NCI-H2081 treated with DMSO at 0.1 percent for 48 hours (cell line): ENCODE measurements at places on chromosomes 1 and 21.

DNA sequence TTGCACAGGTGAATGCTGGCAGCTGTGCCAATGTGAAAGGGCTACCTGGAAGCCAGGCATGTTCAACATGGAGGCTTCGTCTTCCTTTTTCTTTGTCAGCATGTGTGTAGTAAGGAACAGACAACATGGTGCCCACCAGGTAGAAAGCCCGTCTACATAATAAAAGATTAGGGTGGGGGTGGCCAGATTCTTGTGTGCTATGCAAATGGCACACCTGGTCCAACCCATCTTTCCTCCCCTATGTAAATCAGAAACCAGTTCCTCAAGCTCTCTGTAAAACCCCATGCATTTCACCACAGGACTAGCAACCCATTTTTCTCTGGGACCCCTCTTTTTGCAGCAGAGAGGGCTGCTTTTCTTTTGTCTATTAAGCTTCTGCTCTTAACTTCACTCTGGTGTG, 72.3 kb upstream of the ZP4 start:
- DNase-seq = no peak

GRCh38 chr21:45823100-45823681, 158.4 kb upstream of the COL6A1 start:
- no peak for DNase-seq

GRCh38 chr1:63983391-63984256, 209.8 kb downstream of the ROR1 start:
- DNase-seq = no peak

- no peak for DNase-seq
Observed at GRCh38 chr1:183636334-183636682, 725 bp upstream of the ARPC5 start.

GRCh38 chr1:100627054-100627716, 89.2 kb downstream of the GPR88 start:
- no peak for DNase-seq

GRCh38 chr1:67429011-67429527, 1.1 kb downstream of the SERBP1 start:
- no peak for DNase-seq

DNA sequence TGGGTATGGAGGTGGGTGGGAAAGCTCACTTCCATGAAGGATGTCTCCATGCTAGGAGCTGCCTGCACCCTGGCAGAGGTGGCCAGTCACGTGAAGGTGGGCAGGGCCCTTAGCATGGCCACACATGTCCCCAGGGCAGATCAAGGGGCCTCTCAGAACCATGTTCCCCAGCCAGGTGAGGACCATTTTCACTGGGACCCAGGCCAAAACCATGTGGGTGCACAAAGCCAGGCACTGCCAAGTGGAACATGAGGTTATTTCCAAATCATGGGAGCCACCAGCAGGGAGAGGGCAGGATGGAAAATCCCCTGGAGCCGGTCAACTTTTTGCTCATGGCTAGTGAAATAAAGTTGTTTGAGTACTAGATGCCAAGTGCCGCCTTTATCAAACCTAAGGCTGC, 9.7 kb downstream of the ZNF692 start:
- no peak for DNase-seq

DNA sequence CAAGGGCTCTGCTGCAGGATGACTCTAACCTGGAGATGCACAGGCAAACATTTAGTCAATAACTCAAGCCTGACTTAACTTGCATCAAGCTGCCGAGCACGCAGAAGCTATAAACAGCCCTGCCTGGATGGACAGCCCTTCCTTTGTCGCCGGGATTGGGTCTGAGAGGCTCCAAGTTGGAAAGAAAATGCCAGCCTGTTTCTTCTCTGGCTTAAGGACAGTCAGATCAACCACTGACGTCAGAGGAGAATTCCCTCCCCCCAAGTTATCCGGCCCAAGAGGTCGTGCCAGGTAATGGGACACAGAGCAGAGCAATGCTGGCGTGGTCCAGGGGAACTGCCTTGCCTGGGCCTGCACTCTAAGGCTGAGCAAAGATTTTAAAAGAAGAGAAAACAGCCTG, 27.1 kb upstream of the LRRC38 start:
- no peak for DNase-seq

DNA sequence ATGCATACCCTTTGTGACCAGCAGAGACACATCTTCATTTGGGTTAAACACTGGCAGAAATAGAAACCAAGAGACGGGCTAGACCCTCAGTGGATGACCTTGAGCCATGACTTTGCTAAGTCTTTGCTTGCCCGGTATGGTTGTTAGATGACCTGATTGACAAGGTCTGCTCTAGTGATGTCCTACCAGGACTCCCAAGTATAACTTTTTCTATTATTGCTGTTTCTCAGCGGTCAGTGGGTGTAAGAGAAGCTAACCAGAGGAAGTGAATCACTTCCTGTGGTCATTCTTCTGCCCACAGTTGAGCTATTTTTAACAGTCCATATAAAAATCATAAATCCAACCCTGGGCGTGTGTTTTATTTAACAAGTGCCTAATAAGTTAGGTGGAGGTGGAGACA, 126.2 kb upstream of the ETS2 start:
- no peak for DNase-seq

DNA sequence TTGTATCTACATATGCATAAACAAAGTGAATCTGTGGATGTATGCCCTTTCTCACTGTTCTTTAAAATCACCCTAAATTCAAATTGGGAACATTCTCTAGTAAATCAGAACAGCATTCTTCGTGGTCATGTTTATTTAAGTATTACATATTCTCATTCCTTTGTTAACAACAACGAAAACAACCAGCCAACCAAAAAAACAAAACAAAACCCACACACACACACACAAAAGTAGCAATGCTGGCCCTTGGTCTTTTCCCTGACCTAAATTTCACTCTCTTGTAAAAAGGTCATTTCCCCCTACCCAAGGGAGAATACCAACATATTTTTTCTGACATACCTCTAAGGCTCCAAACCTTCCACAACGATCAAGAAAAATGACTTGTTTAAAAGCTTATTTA, 102.6 kb downstream of the NRIP1 start:
- DNase-seq = no peak

DNA sequence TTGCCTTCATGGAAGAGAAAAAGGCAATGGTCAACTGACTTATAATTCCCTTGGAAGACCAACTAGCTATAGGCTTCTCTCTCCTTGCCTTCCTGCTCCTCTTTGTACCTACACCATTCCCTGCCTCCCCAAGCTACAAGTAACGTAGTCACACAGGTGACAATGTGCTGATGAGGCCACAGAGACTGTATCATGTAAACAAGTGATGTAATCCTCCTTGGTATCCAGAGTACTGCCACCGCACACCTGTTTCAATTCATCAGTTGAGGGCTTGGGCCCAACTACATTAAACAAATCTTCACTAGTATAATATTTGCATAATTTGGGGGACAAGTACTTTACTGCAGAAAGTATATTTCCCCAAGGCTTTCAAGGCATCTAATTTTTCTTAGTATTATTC, 76.4 kb upstream of the SCYL3 start:
- no peak for DNase-seq

- DNase-seq = no peak
Observed at GRCh38 chr1:12343823-12344487, 114.1 kb downstream of the VPS13D start.

DNA sequence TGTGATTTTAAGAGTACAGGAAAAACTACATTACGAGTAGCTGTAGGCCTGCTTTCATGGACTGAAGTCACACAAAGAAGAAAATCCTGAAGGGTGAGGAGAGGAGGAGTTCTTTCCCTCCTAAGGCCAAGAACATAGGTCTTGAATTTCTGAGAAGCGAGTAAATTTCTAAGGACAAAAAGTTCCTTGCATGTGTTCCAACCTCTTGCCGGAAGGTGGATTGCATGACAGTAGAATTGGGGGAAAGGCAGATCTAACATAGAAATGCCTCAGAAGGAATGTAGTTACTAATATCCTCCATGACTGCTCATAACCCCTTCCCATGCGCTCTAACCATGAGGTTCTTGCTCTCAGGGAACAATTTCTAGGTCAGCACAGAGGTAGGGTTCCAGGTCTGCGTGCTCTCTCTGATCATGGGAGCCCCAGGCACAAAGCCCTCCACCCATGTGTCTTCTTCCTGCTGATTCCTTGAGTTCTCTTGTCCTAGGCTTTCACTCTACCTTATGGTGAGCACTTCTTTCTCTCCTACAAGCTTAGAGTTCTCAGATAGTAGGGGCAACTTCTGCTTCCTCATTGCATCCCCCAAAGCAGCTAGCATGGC, 13.7 kb downstream of the CD2 start:
- DNase-seq = no peak

DNA sequence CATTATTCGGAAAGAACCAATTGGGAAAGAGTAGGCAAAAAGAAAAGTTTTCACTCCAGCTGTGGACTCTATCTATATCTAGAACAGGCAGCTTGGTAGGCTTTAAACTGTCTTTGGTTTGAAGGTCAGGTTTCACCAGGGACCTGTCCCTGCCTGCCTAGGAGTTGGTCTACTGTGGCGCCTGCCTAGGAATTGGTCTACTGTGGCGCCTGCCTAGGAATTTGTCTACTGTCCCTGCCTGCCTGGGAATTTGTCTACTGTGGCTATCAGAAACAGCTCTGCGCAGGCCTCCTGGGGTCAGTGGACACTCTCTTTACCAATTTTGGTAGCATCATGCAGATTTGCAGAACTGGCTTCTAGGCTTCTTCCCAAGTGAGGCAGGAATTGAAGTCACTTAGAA, 13.8 kb downstream of the USP25 start:
- no peak for DNase-seq

- no peak for DNase-seq
Observed at GRCh38 chr21:45949928-45950739, 31.4 kb upstream of the COL6A1 start.

DNA sequence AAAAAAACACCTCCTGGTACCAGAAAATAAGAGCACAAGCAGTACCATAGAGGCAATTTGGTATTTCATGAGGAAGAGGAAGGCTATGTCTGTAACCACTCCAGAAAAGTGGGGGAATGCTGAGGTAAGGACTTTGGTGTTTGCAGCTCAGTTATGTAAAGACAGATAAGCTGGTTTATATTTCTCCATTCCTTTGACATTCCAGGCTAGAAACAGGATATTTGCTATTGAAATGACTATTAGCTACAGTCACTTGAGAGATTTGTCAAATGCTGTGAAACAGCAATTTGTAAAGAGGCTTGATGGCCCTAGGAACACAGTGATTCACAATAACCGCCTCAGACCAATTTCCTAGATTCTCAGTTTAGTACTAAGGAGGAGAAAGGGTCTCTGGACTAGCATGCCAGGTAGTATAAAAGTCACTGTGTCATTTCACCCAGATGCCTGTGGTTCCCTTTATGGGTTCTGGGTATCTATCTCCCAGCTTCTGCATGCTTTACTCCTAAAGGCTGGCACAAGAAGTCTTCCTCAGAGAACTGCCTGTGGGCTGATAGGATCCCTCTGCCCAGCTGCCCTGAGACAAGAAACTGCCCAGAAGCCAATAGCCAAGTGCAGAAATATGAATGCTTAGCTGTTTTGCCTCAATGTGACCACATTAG, 80.5 kb downstream of the VCAM1 start:
- no peak for DNase-seq

GRCh38 chr1:115295904-115296696, 41.9 kb downstream of the NGF start:
- DNase-seq = no peak

GRCh38 chr1:212106286-212106792, 70.8 kb downstream of the DTL start:
- no peak for DNase-seq

DNA sequence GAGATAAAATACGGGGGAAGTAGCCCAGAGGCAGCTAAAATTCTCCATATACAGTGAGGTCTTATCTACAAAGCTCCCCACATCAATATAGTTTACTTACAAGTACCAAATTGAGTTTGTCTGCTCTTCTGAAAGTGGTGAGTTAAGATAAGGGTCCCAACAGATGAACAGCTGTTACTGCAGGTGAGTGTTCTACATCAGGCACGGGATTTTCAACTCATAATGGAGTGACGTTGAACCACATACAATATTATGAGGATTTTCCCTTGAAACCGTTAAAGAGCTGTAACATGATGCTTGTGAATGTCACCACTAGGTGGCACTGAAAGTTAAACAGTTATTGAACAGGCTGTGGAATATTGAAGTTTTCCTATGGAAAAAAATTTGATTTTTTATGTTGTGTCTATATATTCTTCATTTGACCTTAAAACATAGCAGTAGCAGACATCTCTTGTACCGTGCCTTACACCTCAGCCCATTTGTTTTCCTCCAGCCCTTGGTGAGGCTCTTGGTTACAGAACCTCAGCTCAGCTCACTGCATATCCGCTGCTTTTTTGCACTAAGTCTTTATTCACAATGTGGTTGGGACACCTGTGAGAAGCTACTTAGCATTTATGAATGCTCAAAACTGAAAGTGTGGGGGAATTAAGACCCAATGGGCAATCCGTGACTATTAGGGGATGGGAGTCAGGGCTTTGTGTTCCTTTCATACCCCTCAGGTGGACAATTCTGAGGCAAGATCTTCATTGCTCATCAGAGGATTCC, 23.2 kb downstream of the CD1D start:
- no peak for DNase-seq

- no peak for DNase-seq
Observed at GRCh38 chr1:12179111-12179519, 12.3 kb downstream of the TNFRSF1B start.
